ENCODE measurements at places on chromosomes 4 and X.

DNA sequence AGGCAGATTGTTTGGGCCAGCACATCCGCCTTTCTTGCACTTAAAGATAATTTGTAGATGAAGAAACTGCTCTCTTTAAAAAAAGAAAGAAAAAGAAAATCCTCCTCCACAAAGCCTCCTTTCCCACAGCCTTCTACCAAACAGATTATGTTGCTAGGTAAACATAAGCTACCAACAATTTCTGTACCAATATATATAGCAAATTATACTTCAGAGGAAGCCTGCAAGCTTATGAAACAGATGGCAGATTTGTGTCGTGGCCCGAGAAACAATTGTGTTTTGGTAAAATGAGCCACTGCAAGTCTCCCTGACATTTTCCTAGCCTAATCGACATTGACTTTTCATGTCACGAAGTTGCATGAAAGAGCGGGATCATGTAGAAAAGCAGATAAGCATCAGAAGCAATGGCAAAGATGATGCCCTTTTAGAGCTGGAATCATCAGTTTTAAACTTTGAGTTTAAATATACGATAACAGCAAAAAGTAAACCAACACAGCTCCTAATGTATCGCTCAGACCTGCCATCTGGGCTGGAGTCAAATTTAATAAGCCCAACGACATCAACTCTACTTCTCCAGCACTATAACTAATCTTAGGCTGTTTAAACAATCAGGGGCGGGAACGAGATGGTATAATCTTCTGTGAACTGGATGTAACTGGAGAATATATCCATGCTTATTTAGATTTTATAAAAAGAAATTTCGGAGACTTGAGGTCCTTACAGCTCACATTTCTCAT lies 94.9 kb upstream of the PLAC1 start:
- DNase-seq = no peak

DNA sequence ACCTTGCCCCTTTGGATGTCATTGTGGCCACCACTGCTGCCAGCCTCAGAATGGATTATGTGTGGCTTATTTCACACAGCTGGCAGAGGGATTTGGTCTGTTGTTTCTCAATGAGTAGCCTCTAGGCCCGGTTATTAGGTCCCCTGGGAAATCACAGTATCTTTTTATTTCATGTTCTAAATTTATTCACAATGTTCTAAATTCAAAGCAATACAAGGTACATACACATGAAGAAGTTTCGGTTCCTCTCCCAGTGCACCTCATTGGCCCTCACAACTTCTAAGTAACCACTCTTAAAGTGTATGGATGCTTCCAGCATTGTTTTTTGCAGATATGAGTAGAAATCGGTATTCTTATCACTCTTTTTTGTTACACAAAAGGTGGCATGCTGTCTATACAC lies 262.7 kb downstream of the RCHY1 start:
- DNase-seq = no peak

GRCh38 chrX:45622042-45622423 lies 421.4 kb upstream of the DIPK2B start:
- no peak for DNase-seq

- no peak for DNase-seq
Observed at GRCh38 chrX:153465691-153466380, 4.5 kb downstream of the HAUS7 start.

GRCh38 chr4:96356591-96357370 lies 516.9 kb downstream of the PDHA2 start:
- no peak for DNase-seq

- no peak for DNase-seq
Observed at GRCh38 chr4:122588453-122589238, 32.2 kb downstream of the IL21 start.

- DNase-seq = no peak
Observed at GRCh38 chrX:150635952-150636351, 57.2 kb upstream of the MTMR1 start.

- DNase-seq = peak; percentile 55
Observed at GRCh38 chr4:15729910-15730533, 27.2 kb downstream of the BST1 start.

GRCh38 chrX:13128104-13128503 lies 83.7 kb upstream of the FAM9C start:
- no peak for DNase-seq

GRCh38 chr4:73668782-73669201 lies 48.6 kb upstream of the RASSF6 start:
- DNase-seq = no peak

DNA sequence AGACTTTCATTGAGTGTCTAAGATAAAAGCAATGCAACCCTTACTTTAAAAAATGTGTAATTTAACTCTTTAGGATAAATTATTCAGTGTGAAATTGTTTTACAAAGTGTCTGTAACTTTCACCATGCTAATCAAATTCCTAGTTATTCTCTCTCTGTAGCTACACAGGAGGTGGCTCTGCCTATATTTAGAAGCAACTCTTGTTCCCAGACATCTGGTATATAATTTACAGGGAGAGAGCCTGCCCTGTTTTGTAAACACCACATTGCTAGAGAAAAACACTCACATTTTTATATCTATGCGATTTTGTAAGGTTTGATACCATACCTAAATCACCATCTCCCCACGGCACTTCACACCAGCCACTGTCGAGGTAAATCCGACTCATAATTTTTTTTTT lies 35.5 kb upstream of the SPATA4 start:
- no peak for DNase-seq

- no peak for DNase-seq
Observed at GRCh38 chrX:46712764-46713163, 46.2 kb downstream of the SLC9A7 start.

DNA sequence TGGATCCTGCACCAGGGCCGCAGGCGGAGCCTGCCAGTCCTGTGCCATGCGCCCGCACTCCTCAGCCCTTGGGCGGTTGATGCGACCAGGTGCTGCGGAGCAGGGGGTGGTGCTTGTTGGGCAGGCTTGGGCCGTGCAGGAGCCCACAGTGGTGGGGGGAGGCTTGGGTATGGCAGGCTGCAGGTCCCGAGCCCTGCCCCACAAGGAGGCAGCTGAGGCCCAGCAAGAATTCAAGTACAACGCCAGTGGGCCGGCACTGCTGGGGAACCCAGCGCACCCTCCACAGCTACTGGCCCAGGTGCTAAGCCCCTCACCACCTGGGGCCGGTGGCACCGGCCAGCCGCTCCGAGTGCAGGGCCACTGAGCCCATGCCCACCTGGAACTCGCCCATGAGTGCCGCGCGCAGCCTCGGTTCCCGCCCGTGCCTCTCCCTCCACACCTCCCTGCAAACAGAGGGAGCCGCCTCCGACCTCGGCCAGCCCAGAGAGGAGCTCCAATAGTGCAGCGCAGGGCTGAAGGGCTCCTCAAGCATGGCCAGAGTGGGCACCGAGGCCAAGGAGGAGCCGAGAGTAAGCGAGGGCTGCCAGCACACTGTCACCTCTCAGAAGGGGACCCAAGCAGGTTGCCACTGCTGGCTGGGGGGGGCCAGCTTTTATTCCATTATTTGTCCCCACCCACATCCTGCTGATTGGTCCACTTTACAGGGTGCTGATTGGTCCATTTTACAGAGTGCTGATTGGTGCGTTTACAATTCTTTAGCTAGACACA lies 339.0 kb upstream of the KLF3 start:
- DNase-seq = no peak

DNA sequence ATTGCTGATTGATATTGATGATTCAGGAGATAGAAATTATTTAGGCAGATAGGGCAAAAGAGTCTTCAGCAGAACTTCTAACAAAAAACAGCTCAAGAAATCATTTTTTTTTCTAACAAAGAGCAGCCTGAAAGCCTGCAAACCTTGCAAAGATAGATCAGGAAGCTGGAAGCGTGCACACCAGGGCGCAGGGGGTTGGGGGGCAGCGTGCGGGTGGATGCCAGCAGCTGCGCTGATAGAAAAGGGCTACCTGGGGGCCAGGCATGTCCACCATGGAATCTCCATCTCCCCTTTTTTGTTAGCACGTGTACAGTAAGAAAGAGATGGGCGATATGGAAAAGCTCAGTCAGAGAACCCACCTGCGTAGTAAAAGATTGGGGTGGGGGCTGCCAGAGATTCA lies 1.7 kb upstream of the CCDC110 start:
- no peak for DNase-seq

DNA sequence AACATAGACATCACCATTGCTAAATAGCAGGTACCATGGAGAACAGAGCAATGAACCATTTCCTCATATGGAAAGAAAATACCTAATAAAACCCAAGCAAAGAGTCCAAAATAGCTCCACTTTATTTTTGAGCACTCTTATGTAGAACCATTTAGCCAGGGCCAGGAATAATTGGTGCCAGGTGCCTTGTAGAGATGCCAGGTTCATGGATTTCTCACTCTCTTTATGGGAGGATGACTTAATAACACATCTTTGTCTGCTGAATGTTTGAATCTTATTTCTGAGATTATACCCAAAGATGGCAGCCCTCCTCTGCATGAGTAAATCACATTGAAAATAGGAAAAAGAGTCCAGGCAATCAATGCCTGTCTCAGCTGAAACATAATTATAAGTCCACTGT lies 212.3 kb upstream of the SFRP2 start:
- no peak for DNase-seq

- DNase-seq = no peak
Observed at GRCh38 chrX:34487364-34487763, 169.7 kb downstream of the TMEM47 start.

GRCh38 chr4:15694431-15694830 lies 8.4 kb upstream of the BST1 start:
- DNase-seq = no peak

GRCh38 chr4:8699063-8699385 lies 106.5 kb downstream of the CPZ start:
- no peak for DNase-seq

DNA sequence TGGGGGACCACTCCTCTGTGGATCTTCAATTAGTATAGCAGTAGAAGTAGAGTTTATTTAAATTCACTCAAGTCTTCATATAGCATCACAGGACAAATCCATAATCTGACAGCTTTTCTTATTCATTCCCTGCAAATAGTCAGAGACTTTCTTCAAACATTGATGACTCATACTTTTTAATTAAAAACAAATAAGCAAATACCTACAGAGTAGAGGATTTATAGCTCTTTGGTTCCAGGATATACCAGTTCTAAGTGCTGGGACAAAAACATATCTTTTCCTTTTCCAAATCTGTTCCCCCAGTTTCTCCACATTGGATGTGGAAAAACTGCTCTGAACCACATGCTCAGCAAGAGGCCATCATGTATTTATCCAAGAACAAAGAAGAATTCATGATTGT lies 24.1 kb downstream of the EMCN start:
- no peak for DNase-seq

DNA sequence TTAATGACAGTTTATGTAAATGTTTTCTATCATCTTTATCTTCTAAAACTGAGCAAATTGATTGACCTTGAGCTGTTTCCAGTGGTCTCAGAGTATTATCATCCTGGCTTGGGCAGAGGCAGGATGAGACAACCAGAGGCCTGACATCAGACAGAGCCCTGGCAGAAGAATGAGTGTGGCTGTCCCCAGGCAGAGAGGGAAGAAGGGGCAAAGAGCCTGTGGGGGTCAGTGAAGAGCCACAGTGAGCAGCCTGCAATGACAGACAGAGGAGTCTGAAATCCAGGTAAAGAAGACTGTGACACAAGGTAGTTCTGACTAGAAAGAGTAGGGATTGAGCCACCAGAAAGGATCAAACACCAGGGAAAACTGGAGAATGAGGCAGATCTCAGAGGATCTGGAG lies 182.4 kb upstream of the ARSJ start:
- no peak for DNase-seq

DNA sequence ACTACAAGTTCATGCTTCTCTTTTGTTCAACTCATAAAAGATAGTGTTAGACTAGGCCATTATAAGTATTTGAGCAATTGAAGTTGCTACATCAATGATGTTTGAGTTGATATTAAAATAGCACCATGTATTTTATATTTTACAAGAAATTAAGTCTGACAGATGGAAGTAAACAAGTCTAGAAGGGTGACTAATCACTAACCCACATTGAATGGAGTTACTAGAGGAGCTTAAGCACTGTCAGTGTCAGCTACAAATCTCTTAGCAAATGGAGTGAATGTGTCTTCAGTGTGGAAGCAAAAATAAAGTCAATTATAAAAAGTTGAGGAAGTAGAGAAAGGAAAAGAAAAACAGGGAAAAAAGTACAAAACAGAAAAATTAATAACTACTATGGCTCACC lies 592.5 kb downstream of the PCDH18 start:
- DNase-seq = no peak

- no peak for DNase-seq
Observed at GRCh38 chr4:37530451-37530850, 155.7 kb downstream of the RELL1 start.

DNA sequence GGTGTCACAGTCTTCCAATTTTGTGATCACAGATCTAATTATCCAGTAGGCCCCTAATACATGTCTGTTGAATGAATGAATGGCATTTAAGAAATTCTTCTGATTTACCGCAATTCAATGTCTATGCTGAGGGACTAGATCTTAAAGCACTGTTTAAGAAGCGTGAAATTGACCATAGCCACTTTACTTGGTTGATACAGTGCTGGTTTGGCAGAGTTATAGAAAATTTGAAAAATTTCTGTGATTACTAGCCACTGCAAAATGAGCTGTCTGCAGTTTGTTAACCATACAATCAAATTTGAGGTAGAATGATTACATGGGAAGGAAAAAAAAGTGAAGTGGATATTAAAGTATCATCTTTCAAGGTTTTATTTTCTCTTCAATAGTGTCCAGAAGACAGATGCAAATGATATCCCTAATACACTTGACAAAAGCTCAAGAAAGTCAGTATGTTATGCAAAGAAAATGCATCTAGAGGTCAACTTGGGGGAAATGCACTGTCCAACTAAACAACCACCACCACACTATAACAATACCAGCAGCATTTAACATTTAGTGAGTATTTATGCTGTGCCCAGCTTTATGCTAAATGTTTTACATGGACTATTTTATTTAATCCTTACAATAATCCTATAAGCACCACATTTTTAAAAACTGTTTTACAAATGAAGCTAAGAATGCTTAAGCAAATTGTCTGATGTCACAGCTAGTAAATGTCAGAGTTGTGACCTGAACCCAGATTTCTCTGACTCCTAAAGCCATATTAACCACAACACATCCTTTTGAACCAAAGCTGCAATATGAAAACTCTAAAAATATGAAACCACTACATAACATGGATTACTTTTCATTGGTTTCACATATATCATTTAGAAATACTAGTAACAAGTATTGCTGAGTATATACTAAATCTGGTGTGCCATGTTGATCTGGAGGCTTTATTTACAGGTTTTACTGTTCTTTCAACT lies 217.9 kb upstream of the MAB21L2 start:
- DNase-seq = no peak

DNA sequence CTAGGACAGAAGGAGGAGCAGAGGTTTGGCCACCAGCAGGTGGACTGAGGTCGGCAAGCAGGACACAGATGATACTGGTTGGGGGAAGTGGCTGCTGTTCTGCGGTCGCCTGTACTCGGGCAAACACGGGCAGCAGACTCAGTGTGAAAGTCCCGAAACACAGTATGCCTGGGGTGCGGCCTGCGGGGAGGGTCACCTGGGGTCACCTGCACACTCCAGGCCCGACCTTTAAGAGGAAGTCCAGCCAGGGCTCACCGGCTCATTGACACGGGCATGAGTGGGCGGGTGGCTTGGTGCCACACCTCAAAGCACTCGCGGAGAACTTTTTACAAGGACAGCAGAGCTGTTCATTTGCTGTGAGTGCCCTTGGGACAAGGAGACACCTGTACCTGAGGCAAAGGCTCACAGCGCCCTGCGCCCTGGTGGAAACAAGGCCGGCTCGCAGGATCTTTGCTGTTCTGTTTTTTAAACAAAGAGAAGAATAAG lies 71.5 kb upstream of the MXD4 start:
- no peak for DNase-seq
